Suprapubic skin (tissue), 4 donors: ENCODE measurements at places on chromosomes 1 and 21.

GRCh38 chr1:97212671-97213070, 491.1 kb downstream of the PTBP2 start:
- DNase-seq: no peak

DNA sequence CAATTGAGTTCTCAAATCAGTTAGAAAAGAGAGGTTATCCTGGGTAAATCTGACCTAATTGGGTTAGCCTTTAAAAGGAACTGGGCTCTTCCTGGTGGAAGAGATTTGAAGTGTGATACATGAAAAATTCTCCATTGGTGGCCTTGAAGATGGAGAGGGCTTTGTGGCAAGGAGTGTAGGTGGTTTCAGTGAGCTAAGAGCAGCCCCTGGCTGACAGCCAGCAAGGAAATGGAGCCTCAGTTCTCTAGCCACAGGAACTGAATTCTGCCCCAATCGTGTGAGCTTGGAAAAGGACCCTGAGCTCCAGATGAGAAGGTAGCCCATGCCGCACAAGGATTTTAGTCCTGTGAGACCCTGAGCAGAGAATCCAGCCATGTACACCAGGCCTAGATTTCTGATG, 12.7 kb upstream of the HYI start:
- no peak for DNase-seq

GRCh38 chr1:6612641-6613360, 730 bp upstream of the PHF13 start:
- peak; percentile 87 for DNase-seq

DNA sequence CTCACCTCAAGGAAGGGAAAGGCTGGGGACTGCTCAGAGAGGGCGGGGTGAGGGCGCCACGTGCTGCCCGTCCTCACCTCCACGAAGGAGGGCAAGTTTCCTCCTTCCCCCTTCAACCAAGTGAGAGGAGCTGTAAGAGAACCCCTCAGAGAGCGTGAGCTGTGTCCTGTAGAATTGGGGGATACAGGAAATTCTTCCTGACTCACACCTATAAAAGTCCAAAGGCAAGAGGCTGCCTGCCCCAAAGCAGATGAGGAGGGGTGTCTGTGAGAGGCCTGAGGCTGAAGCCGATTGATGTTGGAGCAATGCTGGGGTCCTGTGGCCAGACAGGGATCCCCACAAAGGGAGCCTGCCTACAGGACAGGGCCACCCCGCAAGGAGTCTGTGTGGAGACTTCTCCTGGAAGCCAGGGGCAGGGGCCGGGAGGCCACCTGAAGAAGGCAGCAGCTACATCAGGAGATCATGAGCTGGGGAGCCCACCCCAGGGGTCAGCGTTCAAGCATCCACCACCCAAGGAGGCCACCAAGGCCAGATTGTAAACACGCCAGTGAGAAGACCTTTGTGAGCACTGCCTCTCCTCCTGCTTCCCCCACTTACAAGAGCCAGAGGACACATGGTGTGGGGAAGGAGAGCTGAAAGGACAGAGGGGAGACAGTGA, 27.7 kb downstream of the S100A6 start:
- no peak for DNase-seq

DNA sequence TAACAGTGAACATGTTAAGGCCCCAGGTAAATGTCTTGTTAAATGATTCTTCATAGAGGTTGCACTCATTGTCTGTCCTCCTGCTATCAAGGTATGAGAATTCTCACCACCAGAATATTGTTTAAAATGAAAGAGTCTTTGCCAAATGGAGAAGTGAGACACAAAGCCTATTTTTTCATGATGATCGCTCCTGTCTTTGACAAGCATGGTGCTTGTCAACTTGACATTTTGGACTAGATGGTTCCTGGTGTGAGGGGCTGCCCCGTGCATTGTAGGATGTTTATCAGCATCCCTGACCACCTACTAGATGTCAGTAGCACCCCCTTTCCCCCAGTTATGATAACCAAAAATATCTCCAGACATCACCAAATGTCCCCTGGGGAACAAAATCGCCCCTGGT, 65.6 kb downstream of the MDM4 start:
- no peak for DNase-seq

DNA sequence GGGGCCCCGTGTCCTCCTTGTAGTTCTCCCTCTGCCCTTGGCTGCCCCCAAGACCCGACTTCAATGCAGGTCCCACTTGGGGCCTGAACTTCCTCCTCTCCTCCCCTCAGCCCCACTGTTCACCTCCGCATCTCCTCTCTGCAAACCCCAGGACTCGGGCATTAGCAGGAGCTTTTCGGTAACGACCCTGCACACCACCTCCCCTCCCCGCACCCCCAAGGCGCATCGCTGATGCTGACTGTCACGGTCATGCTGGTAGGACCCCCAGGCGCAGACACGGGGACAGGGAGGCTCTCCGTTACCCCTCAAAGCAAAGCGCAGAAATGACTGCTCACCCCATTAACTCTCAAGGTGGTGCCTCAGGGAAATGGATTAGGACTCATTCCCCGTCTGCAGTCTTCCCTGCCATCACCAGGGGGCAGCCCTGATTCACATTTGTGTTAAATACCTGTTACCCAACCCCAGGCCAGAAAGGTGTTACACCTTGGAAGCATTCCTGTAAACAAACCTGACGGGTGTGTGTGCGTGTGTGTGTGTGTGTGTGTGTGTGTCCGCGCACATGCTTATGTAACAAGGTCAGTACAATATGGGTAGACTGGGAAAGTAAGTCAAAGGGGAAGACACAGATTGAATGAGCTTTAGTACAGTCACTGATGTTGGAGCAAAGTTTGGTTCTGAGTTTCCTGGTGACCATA, 6.4 kb upstream of the GUCA2B start:
- no peak for DNase-seq

GRCh38 chr1:23673086-23673813, 18.4 kb upstream of the RPL11 start:
- no peak for DNase-seq

DNA sequence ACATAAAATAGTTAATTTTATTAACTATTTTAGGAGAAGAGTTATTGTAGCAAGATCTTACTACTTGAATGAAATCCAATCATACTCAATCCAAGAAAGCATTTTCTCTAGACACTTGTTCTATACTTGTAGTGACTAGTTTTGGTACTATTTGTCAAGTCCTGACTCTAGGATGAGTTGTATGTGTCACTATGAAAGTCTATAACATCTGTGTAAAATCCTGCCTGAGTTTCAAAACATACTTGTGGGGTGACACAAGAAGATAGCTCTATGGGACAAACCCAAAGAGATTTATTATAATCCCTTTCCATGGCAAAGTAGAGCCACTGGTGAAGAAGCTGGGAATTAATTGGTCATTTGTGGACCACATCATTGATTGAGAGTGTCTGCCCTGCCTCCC, 1042.2 kb upstream of the ADGRL4 start:
- no peak for DNase-seq

DNA sequence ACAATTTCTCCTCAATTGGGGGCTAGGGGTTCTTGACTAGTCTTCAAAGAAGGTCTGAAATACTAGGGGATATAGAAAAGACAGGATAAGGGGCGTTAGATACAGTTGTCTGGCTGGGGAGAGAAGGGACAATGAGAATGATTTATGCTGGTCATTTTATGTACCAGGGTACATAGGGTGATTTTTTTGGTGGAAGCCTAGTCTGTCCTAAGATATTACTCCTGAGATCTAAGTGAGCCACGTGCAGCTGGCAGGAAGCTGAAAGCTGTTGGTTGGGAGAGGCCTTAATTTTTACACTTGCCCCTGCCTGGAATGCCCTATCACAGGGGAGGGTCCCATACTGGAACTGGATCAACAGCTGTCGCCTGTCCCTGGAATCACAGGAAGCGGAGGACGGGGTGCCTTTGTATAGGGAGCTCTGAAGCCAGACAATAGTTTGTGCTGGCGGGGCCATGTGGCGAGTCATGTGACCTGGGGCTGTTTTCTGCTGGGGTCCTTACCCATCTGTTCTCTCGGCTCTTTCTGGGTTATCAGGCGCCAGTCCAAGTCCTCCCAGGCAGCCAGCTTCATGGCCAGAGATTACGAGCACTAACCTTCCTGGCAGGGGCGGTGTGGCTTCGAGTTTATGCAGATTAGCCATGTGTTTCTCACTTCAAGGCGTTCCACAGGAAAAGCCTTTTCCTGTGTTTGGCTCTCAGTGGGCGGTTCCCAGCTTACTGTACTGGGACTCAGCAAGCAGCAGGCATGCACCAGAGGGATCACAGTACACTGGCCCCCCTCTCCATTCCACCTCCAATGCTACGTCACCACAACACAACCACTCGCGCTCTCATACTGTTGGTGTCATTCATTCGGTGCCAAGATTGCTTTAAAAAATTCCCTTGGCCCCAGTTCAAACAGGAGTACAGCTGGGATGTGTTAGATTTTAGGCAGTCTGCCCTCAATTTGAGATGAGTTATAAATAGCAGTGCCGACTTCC, 27.5 kb downstream of the ARID1A start:
- DNase-seq: peak; percentile 85

GRCh38 chr1:26530895-26531598, 1.5 kb downstream of the RPS6KA1 start:
- no peak for DNase-seq

DNA sequence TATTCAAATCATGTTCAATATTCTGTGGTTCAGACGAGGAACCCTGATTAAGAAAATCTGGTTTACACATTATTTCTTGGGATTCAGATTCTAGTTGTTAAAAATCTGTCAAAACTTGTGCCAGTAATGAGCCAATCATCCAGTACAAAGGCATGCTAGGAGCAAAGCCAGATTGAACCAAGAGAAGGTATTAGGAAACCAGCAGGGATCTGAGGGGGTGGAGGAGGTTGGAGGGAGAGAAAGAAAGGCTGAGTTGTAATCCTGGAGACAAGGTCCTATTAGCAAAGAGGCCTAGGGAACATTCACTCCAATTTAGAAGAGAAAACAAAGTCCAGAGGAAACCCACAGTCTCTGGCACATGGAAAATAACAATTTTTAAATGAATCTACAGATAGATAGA, 352.9 kb downstream of the LTN1 start:
- no peak for DNase-seq

DNA sequence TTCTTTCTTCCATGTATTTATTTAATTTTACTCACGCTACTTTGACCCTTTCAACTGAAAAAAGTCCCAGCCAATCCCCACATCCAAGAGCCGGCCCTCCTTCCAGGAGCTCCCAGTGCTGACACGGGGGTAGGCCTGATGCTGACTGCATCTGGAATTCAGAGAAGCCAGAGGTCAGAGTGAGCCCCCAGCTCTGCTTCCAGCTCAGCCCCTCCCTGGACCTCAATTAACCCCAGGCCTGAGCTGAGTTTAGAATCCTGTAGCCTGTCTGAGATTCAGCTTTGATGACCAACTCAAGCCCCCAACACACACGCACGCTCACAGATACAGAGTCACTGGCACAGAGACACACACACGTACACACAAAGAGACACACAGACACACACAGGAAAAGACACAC, 247.9 kb downstream of the NPHP4 start:
- no peak for DNase-seq

DNA sequence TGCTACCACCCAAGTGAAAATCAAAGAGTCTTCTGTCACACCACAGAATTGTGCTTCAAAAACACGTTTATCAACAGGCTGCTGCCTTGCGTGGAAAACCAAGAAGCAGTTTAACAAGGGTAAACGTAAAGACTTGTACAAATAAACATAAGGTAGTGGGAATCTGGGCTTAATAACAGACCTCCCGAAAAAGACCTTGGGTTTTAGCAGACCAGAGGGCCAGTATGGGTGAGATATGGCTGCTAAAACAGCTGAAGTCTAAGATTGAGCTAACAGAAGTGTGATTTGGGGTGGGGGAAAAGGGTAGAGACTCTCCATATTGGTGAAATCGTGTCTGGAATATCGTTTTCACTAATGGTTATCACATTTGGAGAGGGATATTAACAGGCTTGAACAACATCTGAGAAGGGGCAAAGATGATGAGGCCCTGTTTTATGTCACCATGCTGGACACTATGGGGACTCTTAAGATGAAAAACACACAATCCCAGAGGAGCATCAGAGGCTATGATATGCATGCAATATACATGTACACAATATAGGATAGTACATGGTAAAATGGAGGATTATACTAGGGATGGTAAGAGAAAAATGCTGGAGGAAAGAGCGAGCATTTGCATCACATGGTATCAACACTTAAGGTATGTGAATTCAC, 1.4 kb downstream of the MOV10 start:
- DNase-seq: no peak

GRCh38 chr1:53512807-53513755, 53.9 kb downstream of the DMRTB1 start:
- DNase-seq: no peak

- DNase-seq: no peak
Measured at GRCh38 chr1:20440785-20441200, 45.2 kb downstream of the CAMK2N1 start.

DNA sequence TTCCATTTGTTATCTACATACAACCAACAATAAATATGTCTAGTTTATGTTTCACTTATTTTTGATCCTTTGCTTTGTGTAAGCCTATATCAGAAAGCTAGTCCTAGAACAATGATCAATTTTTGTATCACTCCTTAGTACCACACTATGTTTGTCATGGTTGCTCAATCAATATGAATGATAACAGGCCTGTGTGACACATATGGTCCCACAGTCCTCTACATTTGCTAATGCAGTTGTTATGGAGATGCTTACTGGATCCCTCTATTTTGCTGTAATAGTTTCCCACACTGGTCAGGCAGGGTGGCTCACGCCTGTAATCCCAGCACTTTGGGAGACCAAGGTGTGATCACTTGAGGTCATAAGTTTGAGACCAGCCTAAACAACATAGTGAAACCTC, 59.1 kb downstream of the ERO1B start:
- no peak for DNase-seq

DNA sequence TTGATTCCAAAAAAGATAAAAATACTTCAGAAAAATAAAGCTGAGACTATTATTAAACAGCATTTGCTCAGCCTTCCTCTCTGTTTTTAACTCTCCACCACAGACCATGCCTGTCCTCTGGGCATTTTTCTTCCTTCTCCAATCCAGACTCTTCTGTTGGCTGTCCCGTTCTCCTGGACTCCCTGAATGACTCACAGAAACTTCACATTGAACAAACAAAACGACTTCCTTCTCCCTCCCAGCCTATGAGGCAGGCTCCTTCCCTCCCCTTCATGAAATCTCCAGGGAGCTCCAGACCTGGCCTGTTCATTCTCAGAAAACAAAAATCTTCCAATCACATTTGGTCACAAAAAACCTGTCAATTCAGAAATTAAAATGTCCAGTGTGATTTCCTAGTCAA, 421.3 kb downstream of the NPHP4 start:
- no peak for DNase-seq

- DNase-seq: no peak
Measured at GRCh38 chr1:64962441-64962840, 3.9 kb downstream of the JAK1 start.

DNA sequence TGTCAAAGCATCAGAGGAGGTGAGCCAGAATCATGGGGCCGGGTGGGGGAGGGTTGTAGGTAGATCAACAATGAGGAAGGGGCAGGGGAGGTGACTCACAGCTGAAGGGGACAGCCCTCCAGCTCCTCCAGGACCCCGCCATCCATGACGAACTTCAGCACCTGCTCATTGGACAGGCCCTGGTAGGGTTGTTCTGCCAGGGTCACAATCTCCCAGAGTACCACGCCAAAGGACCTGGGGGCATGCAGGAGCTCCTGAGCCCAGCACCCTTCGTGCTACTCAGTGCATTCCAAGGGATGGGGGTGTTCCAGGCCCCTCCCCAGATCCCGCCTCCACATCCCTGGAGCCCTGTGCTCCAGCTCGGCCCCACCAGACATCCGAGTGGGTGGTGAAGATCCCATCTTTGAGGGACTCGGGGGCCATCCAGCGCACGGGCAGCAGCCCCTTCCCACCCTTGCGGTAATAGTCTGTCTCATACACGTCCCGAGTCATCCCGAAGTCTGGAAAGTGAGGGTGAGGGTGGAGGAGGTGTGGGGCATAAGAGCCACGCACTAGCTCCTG, 17.5 kb downstream of the INSRR start:
- DNase-seq: no peak

GRCh38 chr21:46055863-46056281, 42.0 kb upstream of the COL6A2 start:
- no peak for DNase-seq
